Cerebellar nuclear complex (tissue), 1 donor: ENCODE measurements at places on chromosomes 13 and 19.

DNA sequence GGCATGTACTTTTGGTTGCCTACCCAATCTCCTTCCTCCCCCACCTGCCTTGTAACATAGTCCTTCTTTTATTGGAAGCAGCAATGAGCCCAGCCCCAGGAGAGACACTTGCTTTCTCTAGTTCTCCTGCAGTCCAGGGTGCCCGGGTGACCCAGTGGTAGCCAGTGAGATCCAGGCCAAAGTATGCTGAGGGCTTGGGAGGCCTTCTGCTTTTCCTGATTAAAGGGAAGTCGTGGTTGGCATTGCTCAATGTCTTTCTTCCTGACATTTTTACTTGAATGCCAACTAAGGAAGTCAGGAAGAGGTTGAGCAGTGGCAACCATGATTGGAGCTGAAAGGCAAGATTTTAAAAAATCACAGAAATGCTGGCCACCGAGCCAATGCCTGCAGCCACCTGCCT, 25.7 kb downstream of the CNMD start:
- DNase-seq: no peak

DNA sequence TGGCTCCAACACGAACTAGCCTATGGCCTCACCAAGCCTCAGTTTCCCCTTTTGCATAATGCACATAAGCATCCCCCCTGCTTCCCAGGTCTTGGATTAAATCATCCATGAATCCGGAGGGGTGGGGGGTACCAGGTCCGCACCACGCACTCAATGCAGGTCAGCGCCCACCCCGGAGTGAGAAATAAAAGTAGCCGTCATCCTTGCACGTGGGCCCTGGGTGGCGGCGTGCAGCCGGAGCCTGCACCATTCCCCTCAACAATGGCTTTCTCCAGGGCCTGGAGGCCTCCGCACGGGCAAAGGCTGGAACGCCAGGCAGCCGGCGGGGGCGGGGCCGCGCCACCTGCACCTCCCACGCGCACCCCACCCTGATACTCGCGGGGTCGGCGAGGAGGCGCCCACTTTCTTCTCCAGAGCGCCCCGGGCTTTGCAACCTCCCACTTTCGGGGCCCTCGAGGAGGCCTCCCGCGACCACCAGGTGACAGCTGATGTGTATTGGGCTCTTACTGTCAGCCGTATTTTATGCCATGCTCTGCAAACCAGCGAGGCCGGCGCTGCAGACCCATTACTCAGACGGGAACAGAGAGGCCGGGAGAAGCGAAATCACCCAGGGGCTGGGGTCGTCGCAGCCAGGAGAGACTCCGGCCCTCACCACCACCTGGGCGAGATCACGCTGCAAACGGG, 767 bp upstream of the GADD45B start:
- DNase-seq: no peak

DNA sequence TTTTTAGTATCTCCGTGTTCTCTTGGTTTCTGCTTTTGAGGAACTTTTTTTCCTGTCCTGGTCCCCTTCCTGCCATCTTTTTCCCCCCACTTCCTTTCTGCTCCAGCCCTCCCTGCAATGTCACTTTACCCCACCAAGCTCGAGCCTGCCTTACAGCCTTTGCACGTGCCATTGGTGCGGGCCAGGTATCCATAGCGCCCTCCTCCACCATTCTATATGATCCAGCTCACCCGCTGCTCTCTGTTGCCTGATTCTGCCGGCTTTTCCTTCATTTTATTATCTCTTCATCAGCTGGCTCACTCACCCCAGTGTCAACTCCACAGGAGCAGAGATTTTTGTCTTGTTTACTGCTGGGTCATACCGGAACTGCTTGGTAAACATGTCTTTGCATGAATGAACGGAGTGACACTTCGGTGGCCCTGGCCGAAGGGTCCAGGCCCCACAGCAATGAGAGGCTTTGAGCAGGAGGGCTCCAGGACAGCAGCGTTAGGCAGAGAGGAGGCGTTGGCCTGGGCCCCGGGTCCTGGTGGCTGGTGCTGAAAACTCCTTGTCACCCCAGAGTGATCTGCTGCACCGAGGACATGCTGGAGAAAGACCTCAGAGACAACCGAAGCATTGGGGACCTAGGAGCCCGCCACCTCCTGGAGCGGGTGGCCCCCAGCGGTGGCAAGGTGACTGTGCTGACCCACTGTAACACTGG, 1.2 kb downstream of the MRI1 start:
- DNase-seq: no peak

DNA sequence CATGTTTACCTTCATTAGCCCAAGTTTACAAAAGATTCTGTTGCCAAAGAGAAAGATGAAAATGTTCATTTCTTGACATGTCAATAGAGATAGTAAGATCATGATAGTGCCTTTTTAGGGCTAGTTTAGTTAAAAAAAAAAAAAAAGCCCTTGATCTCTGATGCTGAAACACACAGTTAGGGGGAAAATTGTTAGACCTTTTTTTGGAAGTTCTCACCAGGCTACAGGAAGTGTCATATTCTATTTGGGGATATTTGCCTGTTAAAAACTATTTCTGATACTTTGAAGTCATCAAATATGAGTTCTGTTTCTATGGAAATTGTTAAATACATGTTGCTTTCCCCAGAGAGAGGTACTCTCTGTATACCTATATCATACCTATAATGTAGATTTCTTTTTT, 21.6 kb downstream of the SLAIN1 start:
- no peak for DNase-seq

GRCh38 chr19:47356900-47357299, 7.8 kb downstream of the DHX34 start:
- DNase-seq: no peak
